ENCODE measurements at places on chromosomes 5 and 9.

GRCh38 chr9:136297016-136297691 lies 6.7 kb downstream of the CCDC187 start:
- DNase-seq, result no peak

DNA sequence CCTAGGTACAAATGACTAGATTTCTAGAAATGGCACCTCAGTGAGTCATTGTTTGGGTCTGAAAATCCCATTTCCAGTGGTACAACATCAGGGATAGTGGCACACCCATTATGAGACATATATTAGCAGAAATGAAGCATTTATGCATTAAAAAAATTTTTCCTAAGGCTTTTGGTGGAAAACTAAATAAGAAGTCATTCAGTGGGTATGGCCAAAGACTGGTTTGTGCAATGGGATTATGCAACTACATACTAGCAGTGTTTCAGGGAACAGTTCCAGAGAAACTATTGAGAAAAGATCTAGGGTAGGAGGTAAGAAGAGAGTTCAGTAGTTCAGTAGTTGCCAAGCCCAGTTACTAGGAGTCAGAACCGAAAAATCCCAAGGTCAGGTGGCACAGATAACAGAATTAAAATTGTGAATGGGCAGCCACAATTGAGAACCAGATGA lies 106.5 kb upstream of the HAPLN1 start:
- no peak for DNase-seq

- no peak for DNase-seq
Measured at GRCh38 chr9:13431692-13432091, 152.2 kb upstream of the MPDZ start.

DNA sequence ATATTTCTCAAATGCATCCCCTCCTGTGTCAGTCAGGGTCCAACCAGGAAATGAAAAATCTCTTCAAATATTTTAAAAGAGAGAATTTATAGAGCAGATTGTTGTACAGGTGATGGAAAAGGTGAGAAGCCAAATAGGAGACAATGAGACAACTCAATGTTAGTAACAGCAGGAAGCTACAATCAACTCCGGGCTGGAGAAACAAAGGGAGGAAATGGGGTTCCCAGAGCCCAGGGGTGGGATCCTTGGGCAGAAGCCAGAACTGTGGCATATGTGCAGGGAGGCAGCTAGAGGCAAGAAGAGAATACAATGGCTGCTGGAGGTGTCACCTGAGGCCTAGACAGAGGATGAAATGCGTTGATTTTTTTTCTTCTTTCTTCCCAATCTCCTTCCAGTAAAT lies 361.8 kb upstream of the ACTBL2 start:
- DNase-seq, result no peak

- no peak for DNase-seq
Measured at GRCh38 chr5:33892620-33893137, 889 bp upstream of the ADAMTS12 start.

GRCh38 chr5:129820-130219 lies 37.9 kb downstream of the PLEKHG4B start:
- DNase-seq, result no peak

DNA sequence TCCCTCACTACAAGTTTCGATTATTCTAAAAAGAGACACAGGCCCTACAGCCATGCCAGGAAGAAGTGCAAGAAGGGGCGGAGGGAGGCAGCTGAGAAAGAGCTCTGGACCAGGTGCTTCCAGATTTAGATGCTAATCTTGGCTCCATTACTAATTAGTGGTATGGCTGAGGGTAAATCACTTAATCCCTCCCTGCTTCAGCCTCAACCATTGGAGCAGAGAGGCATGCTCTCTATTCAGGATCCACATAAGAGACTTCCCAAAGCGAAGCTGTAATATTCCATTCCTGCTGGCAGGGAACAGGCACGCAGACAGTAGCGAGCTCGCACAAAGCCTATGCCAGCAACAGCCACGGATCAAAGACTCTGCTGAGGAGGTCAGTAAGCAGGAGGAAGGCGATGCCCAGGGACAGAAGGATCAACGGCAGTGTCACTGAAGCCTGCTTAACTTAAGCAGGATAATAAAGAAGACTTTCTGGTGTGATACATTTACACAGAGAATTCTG lies 24.2 kb downstream of the LIFR start:
- no peak for DNase-seq

Measured in CD4-positive, alpha-beta T cell treated with Interleukin-2 at 100 ng/mL for 4 hours (primary cell).